Mesothelial cell of epicardium (in vitro differentiated cells): ENCODE measurements at places on chromosomes 4 and X.
A peak's percentile ranks its signal among the peaks of the same experiment; 100 is the strongest.

GRCh38 chrX:150361070-150361776 lies 1.9 kb upstream of the MAMLD1 start:
- H3K36me3 ChIP-seq: no peaks in the 10 kb centered on the region
- H3K4me1 ChIP-seq: peaks cover 12% of the 10 kb centered on the region
- H3K27me3 ChIP-seq: peaks cover 78% of the 10 kb centered on the region
- peak; percentile 38 for DNase-seq
- H3K27ac ChIP-seq: no peak overlapping the region

DNA sequence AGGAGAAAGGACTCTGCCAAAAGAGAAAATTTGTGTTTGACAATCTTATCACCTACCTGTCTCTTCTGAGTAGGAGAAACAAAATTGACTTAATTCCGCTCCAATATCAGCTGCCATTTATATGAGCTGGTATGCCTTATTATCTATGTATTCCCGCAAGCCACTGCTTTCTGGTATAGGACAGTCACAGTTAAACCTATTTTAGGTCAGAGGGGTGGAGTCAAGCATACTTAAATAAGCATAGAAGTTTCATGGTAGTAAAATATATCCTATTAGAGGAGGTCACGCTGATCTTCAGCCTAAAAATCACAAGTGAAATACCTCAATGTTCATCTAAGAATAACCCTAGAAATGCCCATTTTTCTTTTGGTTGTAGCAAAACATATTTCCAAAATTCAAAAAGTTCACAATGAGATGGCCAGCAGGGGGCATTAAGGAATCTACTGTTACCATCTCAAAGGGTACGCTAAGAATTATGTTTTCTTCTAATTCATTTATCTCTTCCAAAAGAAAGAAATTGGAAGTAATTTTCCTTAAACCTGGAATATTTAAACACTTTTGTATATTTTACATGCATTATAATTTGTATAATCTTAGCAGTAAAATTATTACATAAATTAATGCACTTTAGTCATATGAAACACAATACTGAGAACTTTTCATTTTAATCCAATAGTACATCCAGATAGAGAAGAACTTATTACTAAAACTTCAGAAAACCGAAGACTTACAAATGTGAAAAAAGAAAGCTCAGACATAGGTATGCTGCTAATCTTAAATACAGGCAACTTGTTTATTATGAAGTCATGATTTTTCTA lies 10.5 kb downstream of the PPAT start:
- H3K27me3 ChIP-seq: no peaks in the 10 kb centered on the region
- DNase-seq: no peak
- H3K4me1 ChIP-seq: peaks cover 8% of the 10 kb centered on the region
- no peak overlapping the region for H3K27ac ChIP-seq
- H3K4me3 ChIP-seq: no peak overlapping the region
- H3K36me3 ChIP-seq: peaks cover 6% of the 10 kb centered on the region

- no peak for DNase-seq
- H3K4me3 ChIP-seq: no peak overlapping the region
- no peaks in the 10 kb centered on the region for H3K4me1 ChIP-seq
- H3K36me3 ChIP-seq: peaks cover 2% of the 10 kb centered on the region
- no peaks in the 10 kb centered on the region for H3K27me3 ChIP-seq
- no peak overlapping the region for H3K27ac ChIP-seq
Observed at GRCh38 chrX:20007962-20008622, 17.2 kb upstream of the BCLAF3 start.

DNA sequence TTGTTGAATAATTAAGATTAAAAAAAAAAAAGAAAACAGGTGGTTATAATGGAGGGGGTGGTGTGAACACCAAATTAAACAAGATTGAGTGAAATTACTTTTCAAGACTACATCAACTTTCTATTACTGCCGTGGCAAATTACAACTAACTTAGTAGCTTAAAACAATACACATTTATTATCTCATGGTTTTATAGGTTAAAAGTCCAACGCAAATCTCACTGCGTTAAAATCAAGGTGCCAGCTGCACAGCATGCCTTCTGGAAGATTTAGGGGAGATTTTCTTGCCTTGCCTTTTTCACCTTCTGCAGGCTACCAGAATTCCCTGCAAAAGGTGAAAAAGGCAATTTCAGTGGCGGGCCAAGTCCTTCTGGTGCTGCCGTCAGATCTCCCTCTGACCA lies 58.5 kb downstream of the ATXN3L start:
- H3K27me3 ChIP-seq: no peaks in the 10 kb centered on the region
- no peak for DNase-seq
- peaks cover 9% of the 10 kb centered on the region for H3K4me1 ChIP-seq
- H3K27ac ChIP-seq: no peak overlapping the region

DNA sequence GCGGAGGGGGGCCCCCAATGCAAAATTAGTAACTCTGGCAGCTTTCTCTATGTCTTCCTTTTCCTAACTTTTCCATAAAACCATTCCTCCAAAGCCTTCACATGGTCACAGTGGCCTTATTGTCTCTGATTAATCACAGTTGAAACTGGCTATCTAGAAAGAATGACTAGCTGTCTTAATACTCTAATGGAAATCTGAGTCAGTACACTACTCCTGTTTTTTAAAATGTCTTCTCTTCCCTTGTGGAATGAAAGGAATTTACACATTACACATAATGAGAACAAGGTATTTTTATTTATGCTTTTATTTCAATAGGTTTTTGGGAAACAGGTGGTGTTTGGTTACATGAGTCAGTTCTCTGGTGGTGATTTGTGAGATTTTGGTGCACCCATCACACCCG lies 66.3 kb upstream of the PUDP start:
- DNase-seq: no peak
- peaks cover 13% of the 10 kb centered on the region for H3K4me1 ChIP-seq
- H3K27ac ChIP-seq: no peak overlapping the region
- H3K4me3 ChIP-seq: no peak overlapping the region
